ENCODE measurements at places on chromosomes 7 and 10.

- no peak overlapping the region for H3K4me3 ChIP-seq
- no peak for DNase-seq
- no peak overlapping the region for H3K27ac ChIP-seq
- H3K27me3 ChIP-seq, result no peaks in the 10 kb centered on the region
Observed at GRCh38 chr10:108653531-108653930, 1269.8 kb downstream of the XPNPEP1 start.

DNA sequence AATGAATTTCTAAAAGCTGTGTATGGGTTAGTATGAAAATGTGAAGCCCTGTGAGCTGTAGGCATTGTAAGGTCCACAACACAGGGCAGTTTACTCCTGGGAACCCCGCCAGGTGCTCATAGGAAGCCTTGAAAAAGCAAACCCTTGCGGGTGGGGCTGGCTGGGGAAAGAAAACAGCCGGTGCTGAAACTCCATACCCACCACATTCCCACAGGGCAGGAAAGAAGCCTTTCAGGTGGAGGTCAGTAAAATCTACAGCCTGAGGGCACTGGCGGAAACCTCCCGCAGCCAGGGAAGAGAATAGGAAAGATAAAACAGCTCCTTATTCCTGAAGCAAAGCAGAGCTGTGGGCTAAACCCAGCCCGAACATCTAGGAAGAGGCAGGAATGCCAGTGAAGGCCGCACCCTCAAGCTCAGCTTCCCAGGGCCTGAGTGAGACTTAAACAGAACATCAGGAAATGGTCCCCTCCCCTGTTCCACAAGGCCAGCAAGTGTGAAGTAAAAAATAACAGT, 34.7 kb downstream of the PODXL start:
- no peaks in the 10 kb centered on the region for H3K36me3 ChIP-seq
- peak; percentile 69 for DNase-seq
- no peak overlapping the region for H3K27ac ChIP-seq

GRCh38 chr10:17250736-17251135, 22.7 kb downstream of the VIM start:
- DNase-seq, result no peak
- H3K27ac ChIP-seq, result no peak overlapping the region
- H3K4me1 ChIP-seq, result peaks cover under 1% of the 10 kb centered on the region
- H3K36me3 ChIP-seq, result no peaks in the 10 kb centered on the region
- no peaks in the 10 kb centered on the region for H3K27me3 ChIP-seq
- no peak overlapping the region for H3K4me3 ChIP-seq

GRCh38 chr10:129657297-129658017, 190.4 kb downstream of the MGMT start:
- no peaks in the 10 kb centered on the region for H3K4me1 ChIP-seq
- no peaks in the 10 kb centered on the region for H3K36me3 ChIP-seq
- H3K4me3 ChIP-seq, result no peak overlapping the region
- DNase-seq, result no peak

GRCh38 chr10:8416760-8417159, 362.3 kb downstream of the GATA3 start:
- no peak for DNase-seq
- H3K27ac ChIP-seq, result no peak overlapping the region
- no peaks in the 10 kb centered on the region for H3K36me3 ChIP-seq
- H3K27me3 ChIP-seq, result no peaks in the 10 kb centered on the region

DNA sequence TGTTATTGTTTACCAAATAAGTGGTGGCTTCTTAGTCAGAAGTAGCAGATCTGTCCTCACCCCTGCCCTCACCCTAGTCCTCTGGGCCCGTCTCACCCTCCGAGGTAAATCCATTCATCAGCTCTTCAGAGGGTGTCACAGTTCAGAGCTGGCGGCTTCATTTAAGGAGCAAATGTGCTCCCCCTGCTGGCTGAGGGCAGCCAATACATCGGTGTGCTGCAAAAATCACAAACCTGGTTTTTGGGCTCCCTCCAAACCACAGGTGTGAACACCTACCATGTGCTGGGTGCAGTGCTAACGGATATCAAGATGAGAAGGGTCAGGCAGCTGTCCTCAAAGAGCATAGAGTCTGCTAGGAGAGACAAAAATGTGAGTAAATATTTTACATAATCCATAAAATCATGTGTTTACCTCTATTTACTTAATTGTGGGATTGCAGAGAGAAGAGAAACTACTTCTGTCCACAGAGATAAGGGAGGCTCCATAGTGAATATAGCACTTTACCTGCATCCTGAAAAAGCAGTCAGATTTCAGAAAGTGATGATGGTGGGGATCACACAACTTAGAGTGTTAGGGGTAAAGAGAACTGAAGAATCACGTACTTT, 15.5 kb upstream of the CRTAC1 start:
- no peaks in the 10 kb centered on the region for H3K4me1 ChIP-seq
- no peak overlapping the region for H3K4me3 ChIP-seq
- peaks cover 28% of the 10 kb centered on the region for H3K27me3 ChIP-seq

- DNase-seq, result no peak
- H3K27ac ChIP-seq, result no peak overlapping the region
- H3K27me3 ChIP-seq, result no peaks in the 10 kb centered on the region
- no peak overlapping the region for H3K4me3 ChIP-seq
- peaks cover 29% of the 10 kb centered on the region for H3K4me1 ChIP-seq
- H3K36me3 ChIP-seq, result no peaks in the 10 kb centered on the region
Observed at GRCh38 chr10:36679554-36679953, 445.8 kb upstream of the ANKRD30A start.

DNA sequence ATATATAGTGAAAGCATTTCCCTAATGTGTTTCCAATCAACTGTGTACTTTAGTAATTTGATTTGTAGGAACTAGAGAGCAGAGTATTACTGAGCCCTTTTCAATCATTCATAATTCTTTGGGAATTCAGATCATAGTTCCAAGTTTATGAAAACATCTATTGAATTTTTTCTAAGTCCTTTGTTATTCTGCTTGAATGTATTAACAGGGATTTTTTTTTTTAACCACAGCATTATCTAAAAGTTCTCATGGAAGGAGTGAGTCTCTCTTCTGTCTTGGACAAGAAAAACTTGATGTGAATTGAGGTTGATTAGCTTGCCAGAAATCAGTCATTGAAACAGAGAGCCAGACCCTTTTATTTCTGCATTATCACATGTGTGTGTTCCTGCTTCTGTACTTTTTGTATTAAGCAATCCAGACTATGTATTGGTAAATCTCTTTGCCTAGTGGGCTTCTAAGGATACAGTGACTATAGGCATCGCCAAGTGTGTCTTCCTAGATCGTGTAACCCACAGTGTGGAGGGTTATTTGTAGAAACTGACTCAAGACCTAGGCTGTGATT, 59.9 kb downstream of the BMPER start:
- H3K4me3 ChIP-seq, result no peak overlapping the region
- H3K27ac ChIP-seq, result peak overlapping the region; percentile 53
- H3K4me1 ChIP-seq, result peaks cover 18% of the 10 kb centered on the region
- H3K36me3 ChIP-seq, result peaks cover 8% of the 10 kb centered on the region
- DNase-seq, result no peak

DNA sequence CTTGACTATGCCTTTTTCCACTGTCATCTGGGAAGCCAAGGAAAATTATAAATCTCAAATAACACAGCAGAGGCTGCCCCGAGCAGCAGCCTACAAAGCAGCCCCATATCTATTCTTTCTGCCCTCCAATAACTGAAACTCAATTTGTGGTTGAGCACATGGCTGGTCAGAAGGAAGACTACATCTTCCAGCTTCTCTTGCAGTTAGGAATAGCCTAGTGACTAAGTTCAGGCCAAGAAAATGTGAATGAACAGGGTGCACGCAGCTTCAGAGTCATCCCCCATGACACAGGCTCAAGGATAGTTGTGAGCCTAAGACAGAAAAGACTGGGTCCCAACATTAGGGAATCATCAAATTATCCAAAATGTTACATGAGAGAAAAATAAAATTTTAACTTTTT, 42.3 kb downstream of the CHCHD3 start:
- no peaks in the 10 kb centered on the region for H3K4me1 ChIP-seq
- H3K27me3 ChIP-seq, result no peaks in the 10 kb centered on the region
- H3K4me3 ChIP-seq, result no peak overlapping the region
- H3K36me3 ChIP-seq, result no peaks in the 10 kb centered on the region

DNA sequence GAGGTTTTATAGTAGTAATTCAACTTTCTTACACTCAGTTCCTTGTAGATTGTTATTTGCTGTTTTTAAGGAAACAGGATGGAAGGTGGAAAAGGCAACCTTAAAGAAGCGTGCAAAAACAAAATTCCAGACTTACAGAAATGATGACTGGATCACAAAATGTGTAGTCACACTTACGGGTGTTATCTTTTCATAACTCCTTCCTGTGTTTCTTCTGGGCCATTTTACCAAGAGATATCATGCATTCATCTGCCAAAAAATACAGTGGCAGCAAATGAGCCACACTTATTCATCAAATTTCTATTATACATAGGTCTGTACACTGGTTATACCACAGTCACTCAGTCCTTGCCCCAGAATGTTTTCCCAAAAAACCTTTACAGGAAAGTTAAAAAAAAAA, 94.3 kb upstream of the IL6 start:
- H3K4me3 ChIP-seq, result no peak overlapping the region
- H3K27ac ChIP-seq, result peak overlapping the region; percentile 97
- H3K27me3 ChIP-seq, result no peaks in the 10 kb centered on the region
- H3K36me3 ChIP-seq, result no peaks in the 10 kb centered on the region
- DNase-seq, result peak; percentile 41

Data from osteoblast (primary cell).